Mesothelial cell of epicardium (in vitro differentiated cells): ENCODE measurements at places on chromosomes 5 and 9. TPM values are rescaled to one million over a fixed set of nuclear protein-coding genes. Genes with fewer than 3 reads are reported as not detected.

DNA sequence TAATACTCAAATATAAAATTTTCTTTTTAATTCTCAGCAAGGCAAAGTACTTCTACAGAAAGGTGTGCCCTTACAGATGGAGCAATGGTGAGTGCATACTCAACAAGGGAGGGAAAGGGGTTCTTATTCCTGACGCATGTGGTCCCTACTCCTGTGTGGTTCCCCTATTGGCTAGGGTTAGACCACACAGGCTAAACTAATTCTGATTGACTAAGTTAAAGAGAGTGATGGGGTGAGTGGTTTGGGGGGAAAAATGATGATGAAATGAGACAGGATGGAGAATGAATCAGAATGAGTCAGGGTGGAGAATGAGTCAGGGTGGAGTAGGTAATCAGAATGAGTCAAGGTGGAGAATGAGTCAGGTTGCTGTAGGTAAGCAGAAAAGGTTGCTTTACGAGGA, 22.9 kb upstream of the HMGCS1 start:
- no peak for DNase-seq

DNA sequence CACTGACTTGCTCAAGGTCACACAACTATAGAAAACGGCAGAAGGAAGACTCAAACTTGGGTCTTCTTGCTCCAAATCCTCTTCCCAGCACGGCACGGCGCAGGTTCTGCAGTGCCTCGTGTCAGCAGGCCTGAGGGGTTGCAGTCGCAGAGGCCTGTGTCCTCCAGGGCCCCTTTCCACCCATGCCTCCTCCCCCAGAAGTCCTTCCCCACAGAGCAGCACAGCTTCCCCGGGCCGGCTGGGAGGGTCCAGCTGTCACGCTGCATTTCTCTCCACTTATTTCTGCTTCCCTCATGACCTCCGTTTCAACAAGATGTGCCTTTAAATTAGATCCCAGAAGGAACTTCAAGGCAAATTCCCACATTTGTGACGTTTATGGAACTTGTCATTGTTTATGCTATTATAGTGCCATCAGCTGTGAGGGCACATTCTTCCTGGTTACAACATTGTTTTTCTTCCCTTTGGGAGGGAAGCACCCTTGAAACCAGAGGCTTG, 148.4 kb downstream of the C5orf15 start:
- no peak for DNase-seq

DNA sequence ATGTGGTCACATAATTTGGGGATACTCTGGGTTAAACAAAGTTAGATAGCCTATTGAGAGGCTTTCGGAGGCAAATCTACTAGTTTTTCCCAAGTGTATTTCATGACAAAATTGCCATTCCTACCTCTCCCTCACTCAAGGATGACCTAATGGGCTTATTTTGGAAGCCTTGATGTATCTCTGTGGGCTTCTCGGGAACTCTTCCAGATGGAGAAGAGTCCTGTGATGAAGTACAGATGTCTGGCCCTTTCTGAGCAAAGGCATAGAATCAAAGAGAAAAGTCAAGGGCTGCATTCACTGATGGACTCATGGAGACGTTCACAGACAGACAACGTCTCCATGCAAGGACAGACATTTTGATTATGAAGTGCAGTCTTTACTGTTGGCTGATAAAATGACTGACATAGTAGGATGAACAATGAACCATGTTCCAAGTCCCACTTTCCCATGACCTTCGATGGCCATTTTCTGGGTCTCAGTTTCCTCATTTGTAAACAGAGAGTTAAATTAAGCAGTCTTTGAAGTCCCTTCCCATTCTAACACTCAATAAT, 347.2 kb upstream of the CD180 start:
- no peak for DNase-seq

DNA sequence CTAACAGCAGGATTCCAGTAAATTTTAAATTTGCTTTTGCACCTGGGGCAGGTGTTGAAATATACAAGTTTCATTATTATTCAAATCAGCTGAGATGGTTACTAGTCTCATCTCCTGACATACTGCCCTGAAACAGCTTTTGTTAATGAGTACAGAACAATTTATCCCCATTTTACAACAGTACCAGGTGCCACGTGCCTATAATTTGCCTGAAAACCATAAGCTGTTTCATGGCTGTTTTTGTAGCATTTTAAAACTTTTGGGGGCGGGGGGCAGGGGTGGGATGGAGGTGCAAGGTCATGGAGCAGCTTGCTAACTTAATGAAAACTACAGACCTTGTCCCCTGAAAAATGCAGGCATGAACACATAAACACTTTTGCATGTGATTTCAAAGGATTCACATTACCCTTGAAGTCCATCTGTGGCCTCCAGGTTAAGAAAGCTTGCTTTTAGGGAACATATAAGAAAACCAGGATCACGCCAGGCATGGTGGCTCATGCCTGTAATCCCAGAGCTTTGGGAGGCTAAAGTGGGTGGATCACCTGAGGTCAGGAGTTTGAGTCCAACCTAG, 42.1 kb downstream of the TIMD4 start:
- no peak for DNase-seq

- no peak for DNase-seq
Measured at GRCh38 chr9:127700594-127701255, 6.1 kb upstream of the CFAP157 start.

- no peak for DNase-seq
Measured at GRCh38 chr5:40121236-40121635, 558.5 kb upstream of the PTGER4 start.

DNA sequence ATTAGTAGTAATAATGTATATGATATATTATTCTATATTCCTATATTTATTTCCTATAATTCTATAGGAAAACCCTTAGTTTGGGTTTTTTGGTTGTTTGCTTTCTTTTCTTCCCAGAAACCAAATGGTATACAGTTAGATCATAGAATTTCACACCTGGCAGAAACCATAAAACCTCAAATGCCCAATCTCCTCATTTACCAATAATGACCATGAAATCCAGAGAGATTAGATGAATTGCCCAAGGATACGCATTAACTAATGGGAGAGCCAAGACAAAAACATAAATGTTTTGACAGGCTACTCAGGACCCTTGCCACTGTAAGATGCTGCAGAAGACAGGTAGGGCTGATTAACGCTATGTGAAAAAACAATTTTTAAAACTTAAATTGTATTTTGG, 158.7 kb upstream of the FST start:
- DNase-seq: no peak

DNA sequence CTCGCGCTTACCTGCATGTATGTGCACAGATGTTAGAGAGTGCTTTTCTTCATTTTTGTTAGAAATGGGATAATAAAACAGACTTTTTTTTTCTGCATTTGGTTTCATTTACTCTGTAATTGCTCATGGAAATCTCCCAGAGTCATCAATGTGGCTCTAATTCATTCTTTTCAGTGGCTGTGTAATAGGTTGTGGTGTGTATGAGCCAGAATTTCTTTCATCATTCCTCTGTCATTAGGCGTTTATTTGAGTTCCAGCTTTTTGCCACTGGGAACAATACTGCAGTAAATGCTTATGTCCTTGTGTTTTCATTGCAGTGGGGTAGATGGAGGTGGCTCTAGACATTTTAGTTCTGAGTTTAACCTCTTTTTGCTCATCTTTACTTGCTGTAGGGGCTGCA, 118.9 kb downstream of the NXNL2 start:
- DNase-seq: no peak

DNA sequence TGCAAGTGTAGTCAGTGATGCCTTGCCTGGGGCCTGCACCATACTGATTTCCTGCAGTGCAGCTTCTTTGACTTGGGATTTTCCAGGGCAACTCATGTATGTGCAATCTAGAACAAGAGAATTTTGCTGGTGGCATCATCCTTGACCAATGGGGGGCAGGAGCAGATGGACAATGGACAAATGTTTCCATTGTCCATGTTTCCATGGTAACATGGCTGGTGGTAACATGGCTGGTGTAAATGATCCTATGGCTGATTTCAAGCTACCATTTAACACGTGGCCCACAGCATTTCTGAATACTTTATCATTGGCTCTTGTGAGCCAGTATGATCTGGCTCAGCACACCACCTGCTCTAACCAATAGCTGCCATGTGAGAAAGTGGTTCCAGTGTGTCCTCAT, 130.1 kb upstream of the OSMR start:
- DNase-seq: no peak

GRCh38 chr5:41708604-41708940, 161.7 kb downstream of the OXCT1 start:
- DNase-seq: no peak

GRCh38 chr5:32312197-32312594, 543 bp downstream of the MTMR12 start:
- peak; percentile 54 for DNase-seq

DNA sequence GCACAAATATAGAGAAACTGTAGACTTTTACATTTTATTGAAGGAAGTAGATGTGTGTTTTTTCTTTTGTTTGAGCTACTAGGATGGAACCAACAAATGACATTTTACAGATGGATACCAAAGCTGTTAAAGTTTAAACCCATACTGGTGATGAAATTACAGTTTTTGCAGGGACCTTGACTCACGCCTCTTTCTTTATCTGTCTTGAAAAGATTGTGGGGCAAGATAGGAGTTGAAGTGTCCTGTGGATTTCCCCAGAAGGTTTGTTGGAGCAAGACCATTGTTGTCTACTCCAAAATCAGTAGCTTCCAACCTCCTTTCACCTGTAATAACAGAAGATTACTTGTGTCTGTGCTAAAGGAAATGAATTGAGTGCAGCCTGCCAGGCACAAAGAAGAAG, 4.1 kb upstream of the C5orf63 start:
- no peak for DNase-seq

GRCh38 chr5:170312301-170312595, 14.7 kb upstream of the LCP2 start:
- DNase-seq: no peak

- peak; percentile 32 for DNase-seq
Measured at GRCh38 chr5:154520861-154521453, 42.9 kb upstream of the HAND1 start.

DNA sequence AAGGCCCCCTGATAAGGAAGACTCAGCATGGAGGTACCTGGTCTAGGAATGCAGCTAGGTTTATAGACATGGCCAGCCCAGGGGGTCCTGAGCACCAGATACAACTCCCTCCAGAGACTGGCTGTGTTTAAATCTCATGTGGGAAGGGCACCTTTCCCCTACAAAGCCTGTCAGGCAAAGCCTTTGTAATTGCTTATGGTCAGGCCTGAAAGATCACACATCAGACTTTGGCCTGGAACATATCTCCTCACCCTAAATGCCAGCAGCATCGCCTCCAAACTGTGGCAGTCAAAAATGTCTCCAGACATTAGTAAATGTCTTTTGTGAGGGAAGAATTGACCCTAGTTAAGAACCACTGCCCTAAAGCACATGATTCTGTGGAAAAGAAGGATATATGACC, 51.6 kb upstream of the MACIR start:
- no peak for DNase-seq

DNA sequence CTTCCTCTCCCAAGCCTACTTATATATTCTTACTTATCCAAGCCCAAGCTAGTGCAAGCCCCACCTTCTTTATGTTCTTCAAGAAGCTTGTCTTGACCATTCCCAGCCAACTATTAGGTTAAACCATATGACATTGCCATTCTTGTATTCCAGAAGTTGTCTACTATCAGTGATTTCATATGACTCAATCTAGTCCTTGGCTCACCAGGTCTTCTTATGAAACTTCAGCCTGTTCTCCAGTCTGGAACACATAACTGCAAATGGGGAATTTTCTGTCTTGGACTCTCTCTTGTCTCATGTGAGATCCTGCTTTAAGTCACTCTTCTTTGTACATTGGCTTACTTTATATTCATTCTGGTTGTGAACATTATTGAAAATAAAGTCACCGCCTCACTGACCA, 130.7 kb downstream of the TTLL11 start:
- no peak for DNase-seq

GRCh38 chr9:119802621-119803020, 433.4 kb upstream of the BRINP1 start:
- peak; percentile 44 for DNase-seq

GRCh38 chr5:95281226-95281625, 3.7 kb downstream of the MCTP1 start:
- DNase-seq: no peak

DNA sequence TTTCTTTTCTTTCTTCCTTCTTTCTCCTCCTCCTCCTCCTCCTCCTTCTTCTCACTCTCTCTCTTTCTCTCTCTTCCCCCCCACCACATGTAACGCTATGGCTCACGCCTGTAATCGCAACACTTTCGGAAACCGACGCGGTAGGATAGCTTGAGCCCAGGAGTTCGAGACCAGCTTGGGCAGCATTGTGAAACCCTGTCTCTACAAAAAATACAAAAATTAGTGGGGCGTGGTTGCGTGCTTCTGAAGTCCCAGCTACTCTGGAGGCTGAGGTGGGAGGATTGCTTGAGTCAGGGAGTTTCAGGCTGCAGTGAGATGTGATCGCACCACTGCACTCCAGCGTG, 736 bp upstream of the GLDC start:
- no peak for DNase-seq

DNA sequence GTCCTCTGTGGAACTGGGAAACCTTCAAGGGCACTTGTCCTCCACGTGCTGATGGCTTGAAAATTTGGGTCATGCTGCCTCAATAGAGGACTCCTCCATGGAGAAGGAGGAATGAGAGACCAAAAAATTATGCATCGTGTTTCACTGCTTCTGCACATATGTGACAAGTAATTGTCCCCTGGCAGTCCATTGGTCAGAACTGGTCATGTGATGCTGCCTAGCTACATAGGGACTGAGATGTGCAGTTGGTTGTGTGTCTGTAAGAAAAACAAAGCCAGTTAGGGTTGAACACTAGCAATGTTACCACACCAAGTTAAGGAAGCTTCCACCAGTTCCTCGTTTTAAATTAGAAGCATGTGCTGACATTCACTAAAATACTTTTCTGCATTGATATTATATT, 201.9 kb upstream of the ANKH start:
- DNase-seq: no peak

Gene ANGPTL2
- 15.5 to 16.6 TPM (median 16.6 TPM) in 3 replicates for total RNA-seq

Gene KLHL3
- total RNA-seq: 12.7 to 16.5 TPM (median 13.1 TPM) in 3 replicates

Gene PSIP1
- total RNA-seq: 97.3 to 103 TPM (median 98.7 TPM) in 3 replicates

Gene SLC6A3
- total RNA-seq: 0.04 to 0.07 TPM in 2 of 3 replicates, not detected in the other

Gene MINAR2
- total RNA-seq: 0.18 to 0.34 TPM (median 0.24 TPM) in 3 replicates

Gene LMX1B
- 0.09 TPM in 1 of 3 replicates, not detected in the others for total RNA-seq

Gene ICE1
- total RNA-seq: 36.7 to 37.9 TPM (median 37.4 TPM) in 3 replicates

Gene ANKRD18B
- total RNA-seq: 0.82 to 3.2 TPM (median 1.6 TPM) in 3 replicates

Gene GDF9
- total RNA-seq: 0.93 to 1.2 TPM (median 0.98 TPM) in 3 replicates

Gene SREK1
- total RNA-seq: 128 to 142 TPM (median 138 TPM) in 3 replicates

Gene IL5
- not detected in 3 replicates for total RNA-seq

Gene SOX30
- not detected in 3 replicates for total RNA-seq

Gene IFNA21
- not detected in 3 replicates for total RNA-seq

Gene IFNB1
- not detected in 3 replicates for total RNA-seq

Gene CTNNAL1
- total RNA-seq: 26.7 to 28.1 TPM (median 27.9 TPM) in 3 replicates

Gene HAND1
- total RNA-seq: 16.5 to 19.3 TPM (median 16.9 TPM) in 3 replicates

Gene ADRB2
- total RNA-seq: 0.42 to 0.52 TPM (median 0.51 TPM) in 3 replicates

Gene KYAT1
- 6.6 to 9.2 TPM (median 8.0 TPM) in 3 replicates for total RNA-seq
